ENCODE measurements at places on chromosomes 13 and 19.
A peak's percentile ranks its signal among the peaks of the same experiment; 100 is the strongest.

DNA sequence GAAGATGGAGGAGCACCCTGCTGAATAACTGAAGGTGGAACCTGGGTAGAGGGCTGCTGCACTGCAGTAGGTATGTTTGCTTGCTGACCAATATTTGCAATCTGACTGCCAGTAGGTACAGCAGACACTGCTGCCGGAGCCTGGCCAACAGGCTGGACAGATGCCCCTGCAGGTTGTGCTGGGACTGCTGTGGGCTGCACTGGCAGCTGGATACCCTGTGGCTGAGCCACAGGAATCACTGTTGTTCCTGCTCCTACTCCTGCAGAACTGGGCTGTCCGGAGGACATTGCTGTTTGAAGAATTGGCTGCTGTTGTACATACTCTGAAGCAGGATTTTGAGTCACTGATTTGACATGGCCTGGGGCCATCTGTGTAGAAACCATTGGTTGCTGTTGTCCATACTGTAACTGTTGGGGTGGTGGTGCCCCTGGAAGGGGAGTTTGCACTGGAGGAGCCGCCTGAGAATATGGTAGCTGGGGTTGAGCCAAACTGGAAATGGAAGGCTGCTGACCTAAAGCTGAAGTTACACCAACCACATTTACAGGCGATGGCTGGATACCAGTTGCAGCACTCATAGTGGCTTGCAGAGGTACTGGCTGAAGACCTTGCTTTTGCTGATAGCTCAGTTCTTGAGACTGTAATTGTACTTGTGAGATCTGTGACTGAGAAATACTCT, 2.2 kb downstream of the TSC22D1 start:
- peak; percentile 12 for DNase-seq

DNA sequence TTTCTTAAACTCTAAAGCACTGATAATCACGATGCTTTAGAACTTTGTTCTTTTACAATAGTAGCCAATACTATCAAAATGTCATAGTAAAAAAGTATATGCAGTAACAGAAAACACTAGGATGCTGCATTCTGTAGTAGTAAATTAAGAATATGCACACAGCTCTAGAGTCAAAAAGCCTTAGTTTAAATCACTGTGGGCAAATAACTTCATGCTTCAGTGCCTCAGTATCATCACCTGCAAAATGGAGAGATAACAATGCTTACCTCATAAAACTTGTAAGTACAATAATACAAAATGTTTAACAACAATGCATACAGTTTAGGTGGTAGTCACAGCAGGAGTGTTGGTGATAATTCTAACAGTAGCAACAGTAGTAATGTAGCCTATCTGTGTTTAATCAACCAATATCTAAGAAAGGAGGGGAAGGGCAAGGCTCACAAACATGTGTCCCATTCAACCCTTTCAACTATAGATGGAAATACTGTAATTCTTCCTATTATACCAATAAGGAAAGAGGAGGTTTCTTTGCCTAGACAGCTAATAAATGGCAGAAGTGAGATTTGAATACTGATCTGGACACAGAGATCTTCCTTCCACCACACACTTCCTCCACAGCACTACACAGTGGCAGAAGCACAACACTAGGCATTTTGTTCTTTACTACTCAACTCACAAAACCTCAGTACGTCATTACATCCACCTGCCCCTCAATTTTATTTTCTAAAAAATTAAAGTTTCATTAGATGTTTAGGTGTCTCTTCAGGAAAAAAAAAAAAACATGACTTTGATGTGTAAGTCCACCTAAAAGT, 4.6 kb downstream of the RBM26 start:
- DNase-seq, result no peak

GRCh38 chr13:26529441-26529840, 28.0 kb upstream of the WASF3 start:
- peak; percentile 1 for DNase-seq

- peak; percentile 7 for DNase-seq
Observed at GRCh38 chr13:101178406-101178805, 237.9 kb downstream of the NALCN start.

DNA sequence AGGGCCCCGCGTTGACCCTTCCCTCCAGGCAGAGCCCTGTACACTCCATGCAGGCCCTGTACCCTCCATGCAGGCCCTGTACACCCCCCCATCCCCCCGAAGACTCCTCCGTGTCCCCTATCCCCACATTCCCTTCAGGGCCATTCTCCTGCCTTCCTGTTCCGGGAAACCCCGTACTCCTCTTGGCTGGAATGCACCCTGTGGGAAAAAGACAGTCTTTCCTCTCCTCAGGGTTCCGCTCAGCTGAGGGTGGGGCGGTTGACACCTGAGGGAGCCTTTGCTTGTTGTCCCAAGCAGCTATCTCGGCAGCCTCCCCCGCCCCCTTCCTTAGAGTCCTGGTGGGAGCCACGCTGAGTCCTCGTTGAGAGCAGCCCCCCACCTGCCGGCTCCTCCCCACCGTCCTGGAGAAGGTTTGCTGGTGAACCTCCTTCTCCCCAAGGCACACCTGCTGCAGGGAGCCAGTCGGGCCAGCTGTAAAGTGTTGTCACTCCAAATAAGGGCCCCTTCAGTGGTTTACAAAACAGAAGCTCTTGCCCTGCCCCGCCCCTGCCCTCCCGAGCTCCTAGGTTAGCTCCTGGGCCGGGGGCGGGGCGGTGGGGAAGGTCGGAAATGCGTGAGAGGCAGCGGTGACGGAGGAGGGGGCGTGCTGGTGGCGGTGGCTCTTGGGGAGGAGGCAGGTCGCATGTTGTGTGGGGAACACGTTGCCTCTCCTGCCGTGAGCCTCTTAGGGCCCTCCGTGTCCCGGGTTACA, 1.5 kb downstream of the GNA11 start:
- DNase-seq, result no peak

DNA sequence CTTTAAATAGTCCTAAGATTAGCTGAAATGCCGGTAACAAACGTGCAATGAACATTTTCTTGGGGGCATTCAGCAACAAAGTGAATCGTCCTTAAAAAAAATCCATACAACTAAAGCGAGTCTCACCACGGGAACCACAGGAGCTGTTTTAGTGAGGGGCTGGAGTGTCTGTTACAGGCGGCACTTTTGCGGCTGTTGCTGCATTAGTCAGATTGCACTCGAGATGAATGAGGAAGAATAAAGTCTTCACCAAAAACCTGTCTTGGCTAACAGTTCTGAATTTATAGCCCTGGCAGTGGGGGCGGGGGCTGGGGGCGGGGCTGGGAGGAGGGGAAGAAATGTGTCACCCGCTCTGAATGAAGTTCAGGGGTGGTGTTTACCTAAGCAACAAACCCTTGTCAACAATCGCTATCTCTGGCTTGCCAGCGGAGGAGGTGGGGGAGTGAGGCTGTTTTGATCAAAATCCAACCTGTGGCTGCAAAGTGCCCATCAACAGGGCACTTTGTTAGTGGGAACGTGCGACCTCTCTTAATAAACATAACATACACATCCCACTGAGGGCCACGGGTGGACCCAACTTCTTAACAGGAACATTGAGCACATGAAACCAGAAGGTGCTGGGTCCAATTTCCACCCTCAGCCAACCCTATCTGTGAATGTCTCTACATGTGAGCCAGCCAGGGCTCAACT, 44.5 kb downstream of the RFX2 start:
- DNase-seq, result peak; percentile 53
